ENCODE measurements at places on chromosomes 6 and 20. TPM values are rescaled to one million over a fixed set of nuclear protein-coding genes. Genes with fewer than 3 reads are reported as not detected.

EDN1 gene
- total RNA-seq = 5.4 TPM

GNMT gene
- not detected for total RNA-seq

MAP3K7 gene
- total RNA-seq = 73.2 TPM

ECT2L gene
- total RNA-seq = not detected

TGM3 gene
- total RNA-seq = 0.66 TPM

RNF217 gene
- 24.9 TPM for total RNA-seq

PRND gene
- 14.6 TPM for total RNA-seq

PIGT gene
- 26.3 TPM for total RNA-seq

FAM209B gene
- not detected for total RNA-seq

ACTL10 gene
- 0.49 TPM for total RNA-seq

SRMS gene
- not detected for total RNA-seq

VSTM2L gene
- 25.0 TPM for total RNA-seq

DACT2 gene
- total RNA-seq = 15.9 TPM

HLA-DPB1 gene
- 6.7 TPM for total RNA-seq

GSS gene
- 99.4 TPM for total RNA-seq

TTI1 gene
- 36.4 TPM for total RNA-seq

NEDD9 gene
- total RNA-seq = 63.8 TPM

BPI gene
- 2.4 TPM for total RNA-seq

NMBR gene
- 0.71 TPM for total RNA-seq

BHLHE23 gene
- 4.7 TPM for total RNA-seq

TXLNB gene
- 13.7 TPM for total RNA-seq

PKHD1 gene
- total RNA-seq = 0.66 TPM

KIF6 gene
- 6.2 TPM for total RNA-seq

SPTLC3 gene
- 14.1 TPM for total RNA-seq

SIGLEC1 gene
- 3.1 TPM for total RNA-seq

RNGTT gene
- total RNA-seq = 51.9 TPM

HLA-DRB1 gene
- total RNA-seq = 6.3 TPM

ASIP gene
- total RNA-seq = 1.9 TPM

COX7A2 gene
- 54.0 TPM for total RNA-seq

TULP4 gene
- total RNA-seq = 771 TPM

PNPLA1 gene
- total RNA-seq = 0.16 TPM

TBX18 gene
- 38.1 TPM for total RNA-seq

GGTLC1 gene
- not detected for total RNA-seq

SEL1L2 gene
- 0.60 TPM for total RNA-seq

R3HDML gene
- total RNA-seq = not detected

NKX2-4 gene
- not detected for total RNA-seq

ABHD16B gene
- not detected for total RNA-seq

MOCS1 gene
- 20.8 TPM for total RNA-seq

KCNK15 gene
- 1.4 TPM for total RNA-seq

ADGRB3 gene
- 45.9 TPM for total RNA-seq

FAM83B gene
- total RNA-seq = 4.5 TPM

CD93 gene
- 47.2 TPM for total RNA-seq

TP53TG5 gene
- not detected for total RNA-seq

MDC1 gene
- 26.2 TPM for total RNA-seq

FAM83D gene
- 6.3 TPM for total RNA-seq

CDH4 gene
- 12.0 TPM for total RNA-seq

BEND3 gene
- total RNA-seq = 6.9 TPM

SLC22A1 gene
- total RNA-seq = 0.27 TPM

DLL1 gene
- 23.6 TPM for total RNA-seq

PTPN1 gene
- total RNA-seq = 23.5 TPM

MAVS gene
- 18.5 TPM for total RNA-seq

IYD gene
- not detected for total RNA-seq

ANKRD66 gene
- not detected for total RNA-seq

NKAPL gene
- total RNA-seq = 2.4 TPM

AKAP12 gene
- total RNA-seq = 228 TPM

DEF6 gene
- total RNA-seq = 7.1 TPM

MACROD2 gene
- total RNA-seq = 65.6 TPM

TEAD3 gene
- 11.1 TPM for total RNA-seq

Measured in camera-type eye (tissue), 1 donor.